Endothelial cell of umbilical vein (primary cell): ENCODE measurements at places on chromosomes 2 and 18. TPM values are rescaled to one million over a fixed set of nuclear protein-coding genes. Genes with fewer than 3 reads are reported as not detected.

SERPINB13 gene
- not detected in 2 replicates for total RNA-seq

ST3GAL5 gene
- 12.7 and 16.0 TPM in 2 replicates for total RNA-seq

FAM161A gene
- total RNA-seq = 5.9 and 6.1 TPM in 2 replicates

CYS1 gene
- total RNA-seq = 0.25 TPM in 1 of 2 replicates, not detected in the other

AQP4 gene
- not detected in 2 replicates for total RNA-seq

TSHZ1 gene
- 10.2 and 11.4 TPM in 2 replicates for total RNA-seq

TXNL4A gene
- total RNA-seq = 147 and 148 TPM in 2 replicates

RAX gene
- total RNA-seq = not detected in 2 replicates

SERPINB12 gene
- total RNA-seq = not detected in 2 replicates

ARHGAP25 gene
- total RNA-seq = 1.2 and 2.0 TPM in 2 replicates

RAB17 gene
- total RNA-seq = 0.55 and 0.77 TPM in 2 replicates

DNA sequence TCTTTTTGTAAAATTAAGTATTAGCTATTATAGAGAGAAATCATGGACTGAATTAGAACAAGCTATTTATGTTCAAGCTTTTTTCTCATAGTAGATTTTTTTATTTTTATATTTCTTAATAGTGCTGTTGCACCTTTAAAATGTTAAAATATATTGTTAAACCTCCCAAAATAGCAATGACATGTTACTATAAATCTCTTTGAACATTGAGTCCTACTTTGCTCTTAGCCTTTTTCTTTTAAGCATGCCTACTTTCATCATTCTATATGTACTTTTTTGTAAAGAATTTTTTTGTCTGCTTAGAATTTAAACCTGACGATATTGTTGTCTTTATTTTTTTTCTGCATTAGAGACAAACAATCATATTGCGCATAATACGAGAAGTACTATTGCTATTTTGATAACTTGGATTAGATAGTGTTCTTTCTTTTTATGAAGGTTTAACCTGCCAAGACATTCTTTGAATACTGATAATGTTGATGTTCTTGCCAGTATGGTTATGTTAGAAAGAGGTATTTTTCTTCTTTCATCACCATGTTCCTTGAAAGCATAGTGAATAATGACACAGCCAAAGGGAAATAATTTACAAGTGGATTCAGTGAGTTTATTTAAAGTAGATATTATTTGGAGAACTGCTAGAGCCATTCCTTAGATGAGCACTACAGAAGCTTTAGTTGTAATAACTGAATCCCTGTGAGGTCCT lies 40.6 kb downstream of the PMS1 start:
- no peak for DNase-seq

- no peak for DNase-seq
Measured at GRCh38 chr18:66819235-66819634, 215.3 kb upstream of the CDH19 start.

GRCh38 chr18:65093346-65093745 lies 657.5 kb upstream of the CDH7 start:
- no peak for DNase-seq

GRCh38 chr2:20467789-20468548 lies 21.1 kb downstream of the RHOB start:
- no peak for DNase-seq

DNA sequence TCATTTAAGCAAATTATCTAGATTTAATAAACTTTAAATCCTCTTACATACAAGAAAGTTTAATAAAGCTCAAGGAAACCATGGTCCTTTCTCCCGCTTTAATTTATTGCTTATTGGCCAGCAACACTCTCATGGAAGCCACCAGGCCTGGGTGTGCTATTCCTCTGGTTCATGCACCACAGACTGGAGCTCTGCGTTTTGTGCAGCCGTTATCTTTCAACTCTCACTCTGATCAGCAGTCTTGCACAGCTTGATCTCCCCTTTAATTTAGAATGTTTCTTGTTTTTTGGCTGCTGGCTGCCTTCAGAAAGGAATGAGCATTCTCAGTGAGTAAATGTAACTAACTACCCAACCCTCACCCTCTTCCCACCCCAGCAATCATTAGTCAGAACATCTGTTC lies 318.7 kb downstream of the MEIS1 start:
- no peak for DNase-seq

DNA sequence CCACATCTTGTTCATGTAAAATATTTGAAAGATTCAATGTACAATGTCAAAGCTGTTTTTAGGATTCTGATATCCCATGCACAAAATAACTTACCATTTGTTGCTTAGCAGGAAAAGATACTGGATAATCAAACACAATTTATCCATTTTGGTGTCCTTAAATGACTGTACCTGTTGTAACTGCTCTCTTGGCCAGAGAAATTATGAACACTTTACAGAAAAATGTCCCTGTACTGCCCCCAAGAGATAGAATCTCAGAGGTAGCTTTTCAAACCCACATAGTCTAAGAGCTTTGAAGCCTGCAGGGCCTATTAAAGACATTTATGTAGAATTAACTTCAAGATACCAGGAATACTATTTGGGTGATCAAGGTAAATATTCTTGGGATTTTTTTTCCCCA lies 12.2 kb upstream of the ME2 start:
- DNase-seq = peak; percentile 12

DNA sequence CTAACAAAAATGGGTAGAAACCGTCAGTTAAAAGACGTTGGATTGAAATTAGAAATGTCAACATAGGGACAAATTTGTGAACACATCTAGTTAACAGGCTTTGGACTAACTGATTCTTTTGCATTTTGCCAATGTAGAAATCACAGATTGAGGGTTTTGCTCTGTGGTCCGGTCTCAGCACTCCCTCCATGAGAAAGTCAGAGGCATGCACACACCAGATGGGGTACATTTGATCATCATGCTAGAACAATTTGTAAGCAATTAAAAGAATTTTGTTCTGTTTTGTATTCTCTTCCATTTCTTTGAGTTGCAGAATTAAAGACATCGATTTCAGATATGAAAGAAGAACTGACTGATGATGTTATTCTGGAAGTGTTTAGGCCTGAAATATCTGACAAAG lies 179.1 kb upstream of the CCDC68 start:
- no peak for DNase-seq

GRCh38 chr2:130836501-130837174 lies at the start of gene ARHGEF4:
Gene ARHGEF4 (plus strand): TSS chr2:130836914. CDS start chr2:130836954, 40 bp downstream.
- no peak for DNase-seq

GRCh38 chr2:36756438-36756837 lies 59.9 kb downstream of the VIT start:
- no peak for DNase-seq

DNA sequence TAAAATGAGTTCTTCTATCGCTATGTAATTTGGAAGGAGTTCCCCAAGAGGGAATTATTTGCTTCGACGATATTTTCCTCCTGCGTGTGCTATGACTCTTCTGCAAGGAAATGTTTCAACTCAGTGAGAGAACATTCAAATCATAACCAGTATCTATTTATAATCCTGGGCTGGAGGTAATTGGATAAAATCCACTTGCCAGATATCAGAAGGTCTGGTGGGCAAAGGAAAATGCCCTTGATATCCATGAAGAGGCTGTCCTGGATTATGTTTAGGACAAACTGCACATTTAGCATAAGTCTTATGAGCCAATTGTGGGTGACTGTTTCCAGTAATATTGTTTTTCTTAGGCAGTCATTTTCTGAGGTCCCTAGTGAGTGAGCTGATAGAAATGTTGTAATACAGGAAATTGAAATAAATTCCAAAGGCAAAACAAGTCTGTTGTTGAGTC lies 17.7 kb downstream of the RPIA start:
- DNase-seq = peak; percentile 65

GRCh38 chr2:25312958-25313710 lies 28.6 kb downstream of the DNMT3A start:
- no peak for DNase-seq

DNA sequence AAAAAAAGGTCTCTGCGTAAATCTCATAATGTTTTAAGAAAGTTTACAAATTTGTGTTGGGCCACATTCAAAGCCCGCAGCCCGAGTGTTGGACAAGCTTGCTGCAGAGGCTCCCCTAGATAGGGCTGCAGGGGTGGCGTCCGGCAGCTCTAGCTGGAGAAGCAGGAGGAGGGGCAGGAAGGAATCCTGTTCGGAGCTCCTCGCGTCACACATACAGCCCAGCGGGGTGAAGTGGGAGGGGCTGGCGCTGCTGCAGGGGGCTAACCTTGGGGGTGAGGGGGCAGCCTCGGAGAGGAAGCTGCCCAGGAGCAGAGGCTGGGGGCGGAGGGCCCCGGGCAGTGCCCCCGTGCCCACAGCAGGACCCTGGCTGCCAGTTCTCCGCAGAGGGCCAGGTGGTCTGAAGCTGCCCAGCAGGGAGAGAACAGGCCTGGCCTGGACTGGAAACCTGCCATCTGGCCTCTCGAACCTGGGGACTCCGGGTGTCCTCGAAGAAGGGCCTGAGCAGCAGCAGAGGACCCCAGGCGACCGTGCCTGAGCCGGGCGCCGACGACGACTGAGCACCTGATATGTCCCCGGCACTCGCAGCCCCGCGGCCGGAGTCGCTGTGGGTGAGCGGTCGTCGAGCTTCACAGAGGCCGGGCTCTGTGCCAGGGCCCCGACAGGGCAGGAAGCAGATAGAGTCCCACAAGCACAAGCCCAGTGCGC lies 2.6 kb upstream of the GPR35 start:
- no peak for DNase-seq

DNA sequence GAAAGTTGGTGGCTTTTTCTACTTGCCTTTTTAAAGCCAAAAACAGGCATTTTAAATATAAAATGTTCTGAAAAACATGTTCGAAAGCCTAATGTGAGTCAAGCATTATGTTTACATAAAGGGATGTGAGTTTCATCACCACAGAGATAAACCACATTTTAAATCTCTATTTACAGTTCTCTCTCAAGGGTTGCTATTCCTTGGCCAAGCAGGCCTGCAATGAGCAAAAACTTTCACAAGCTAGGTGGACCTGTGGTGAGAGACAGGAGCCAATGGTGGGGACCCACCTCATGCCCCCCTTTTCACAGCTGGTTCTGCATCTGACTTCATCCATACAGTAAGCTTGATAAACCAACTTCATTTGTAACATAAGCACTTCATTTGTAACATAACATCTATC lies 65.1 kb downstream of the CUL3 start:
- DNase-seq = no peak

- DNase-seq = no peak
Measured at GRCh38 chr2:17257189-17257909, 260.9 kb downstream of the RAD51AP2 start.

GRCh38 chr2:149075105-149075504 lies 36.6 kb downstream of the LYPD6B start:
- no peak for DNase-seq

- DNase-seq = no peak
Measured at GRCh38 chr18:50578030-50578429, 18.1 kb downstream of the MAPK4 start.

DNA sequence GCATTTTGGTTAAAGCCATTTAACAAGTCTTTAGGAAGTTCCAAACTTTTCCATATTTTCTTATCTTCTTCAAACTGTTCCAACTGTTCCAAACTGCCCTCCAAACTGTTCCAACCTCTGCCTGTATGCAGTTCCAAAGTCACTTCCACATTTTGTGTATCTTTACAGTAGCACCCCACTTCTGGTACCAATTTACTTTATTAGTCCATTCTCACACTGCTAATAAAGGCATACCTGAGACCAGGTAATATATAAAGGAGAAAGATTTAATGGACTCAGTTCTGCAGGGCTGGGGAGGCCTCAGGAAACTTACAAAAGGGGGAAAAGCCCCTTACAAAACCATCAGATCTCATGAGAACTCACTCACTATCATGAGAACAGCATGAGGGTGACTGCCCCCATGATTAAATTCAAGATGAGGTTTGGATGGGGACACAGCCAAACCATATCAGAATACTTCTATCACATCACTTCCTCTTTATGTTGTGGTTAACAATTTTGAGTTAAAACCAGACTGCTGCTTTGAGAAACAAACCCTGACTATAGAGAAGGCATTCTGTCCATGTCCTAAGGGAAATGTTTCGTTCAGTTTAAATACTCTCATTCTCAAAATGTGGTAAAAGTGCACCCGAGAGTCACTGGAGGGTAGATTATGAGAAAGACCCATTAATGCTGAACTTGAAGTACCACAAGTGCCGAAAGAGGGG lies 11.0 kb downstream of the IL18R1 start:
- DNase-seq = no peak

GRCh38 chr2:111041398-111042202 lies 79.1 kb upstream of the BCL2L11 start:
- DNase-seq = no peak

DNA sequence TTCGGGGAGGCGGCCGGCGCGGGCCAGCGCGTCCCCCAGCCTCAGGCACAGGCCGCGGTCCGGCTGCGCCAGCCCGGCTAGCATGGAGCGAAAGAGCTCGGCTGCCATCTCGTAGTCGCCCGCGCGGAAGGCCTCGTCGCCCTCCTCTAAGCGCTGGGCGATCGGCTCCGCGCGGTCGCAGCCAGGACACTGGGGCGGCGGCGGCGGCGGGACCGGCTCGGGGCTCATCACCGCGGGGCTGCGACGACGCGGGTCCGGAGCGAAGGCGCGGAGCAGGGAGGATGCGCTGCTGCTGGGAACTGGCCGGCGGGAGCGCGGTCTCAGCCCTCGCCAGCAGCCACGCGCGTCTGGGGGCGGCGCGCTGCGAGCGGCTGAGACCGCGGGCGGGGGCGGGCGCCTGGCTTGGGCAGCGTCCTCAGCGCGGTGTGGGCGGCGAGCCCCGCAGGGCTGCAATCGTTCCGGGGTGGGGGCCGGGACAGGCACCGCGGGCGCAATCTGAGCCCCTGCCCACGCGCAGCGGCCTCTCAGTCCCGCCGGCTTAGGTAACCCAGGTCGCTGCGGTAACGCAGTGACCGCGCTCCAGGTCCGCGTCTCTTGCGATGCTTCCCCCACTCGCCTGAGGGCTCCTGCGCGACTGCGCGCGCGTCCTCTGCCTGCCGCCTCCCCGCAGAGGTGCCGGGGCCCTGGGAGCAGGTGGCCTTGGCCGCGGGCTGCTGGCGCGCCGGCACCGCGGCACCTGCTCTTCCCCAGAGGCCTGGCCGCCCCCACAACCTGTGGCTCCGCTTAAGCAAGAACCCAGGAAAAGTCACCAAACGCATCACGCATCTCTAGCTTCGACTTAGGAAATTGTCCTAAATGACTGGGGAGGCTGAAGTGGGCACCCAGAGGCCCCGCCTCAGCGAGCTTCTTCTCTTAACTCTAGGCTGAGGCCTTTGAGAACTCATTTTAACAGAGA lies at the start of gene LONRF2:
TSS of gene LONRF2 (minus strand) at position 636 of the 955 bp plus-strand sequence. CDS start at position 228, 408 bp downstream.
- DNase-seq = no peak

GRCh38 chr2:167965907-167966761 lies 281.3 kb downstream of the STK39 start:
- DNase-seq = no peak

DNA sequence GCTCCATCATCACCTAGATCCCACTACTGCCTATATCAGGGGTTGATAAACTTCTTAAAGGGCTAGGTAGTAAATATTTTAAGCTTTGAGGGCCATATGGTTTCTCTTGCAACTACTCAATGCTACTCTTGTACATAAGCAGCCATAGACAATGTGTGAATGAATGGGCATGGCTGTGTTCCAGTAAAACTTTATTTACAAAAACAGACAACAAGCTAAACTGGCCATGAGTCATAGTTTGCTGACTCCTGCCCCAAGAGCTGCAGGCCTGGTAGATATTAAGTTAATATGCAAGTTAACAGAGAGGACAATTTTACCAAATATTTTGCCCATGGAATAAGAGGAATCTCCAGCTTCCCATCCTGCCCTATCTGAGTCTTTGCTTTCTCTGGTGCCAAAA lies 29.8 kb upstream of the MYO3B start:
- peak; percentile 7 for DNase-seq

GRCh38 chr2:112693596-112693995 lies 27.2 kb upstream of the NT5DC4 start:
- no peak for DNase-seq
